ENCODE measurements at places on chromosomes 4 and X.

- DNase-seq = no peak
Observed at GRCh38 chr4:137367620-137368019, 164.7 kb downstream of the PCDH18 start.

- no peak for DNase-seq
Observed at GRCh38 chr4:6848717-6849305, 60.8 kb upstream of the TBC1D14 start.

GRCh38 chr4:189828081-189828697, 112.5 kb upstream of the FRG1 start:
- no peak for DNase-seq

DNA sequence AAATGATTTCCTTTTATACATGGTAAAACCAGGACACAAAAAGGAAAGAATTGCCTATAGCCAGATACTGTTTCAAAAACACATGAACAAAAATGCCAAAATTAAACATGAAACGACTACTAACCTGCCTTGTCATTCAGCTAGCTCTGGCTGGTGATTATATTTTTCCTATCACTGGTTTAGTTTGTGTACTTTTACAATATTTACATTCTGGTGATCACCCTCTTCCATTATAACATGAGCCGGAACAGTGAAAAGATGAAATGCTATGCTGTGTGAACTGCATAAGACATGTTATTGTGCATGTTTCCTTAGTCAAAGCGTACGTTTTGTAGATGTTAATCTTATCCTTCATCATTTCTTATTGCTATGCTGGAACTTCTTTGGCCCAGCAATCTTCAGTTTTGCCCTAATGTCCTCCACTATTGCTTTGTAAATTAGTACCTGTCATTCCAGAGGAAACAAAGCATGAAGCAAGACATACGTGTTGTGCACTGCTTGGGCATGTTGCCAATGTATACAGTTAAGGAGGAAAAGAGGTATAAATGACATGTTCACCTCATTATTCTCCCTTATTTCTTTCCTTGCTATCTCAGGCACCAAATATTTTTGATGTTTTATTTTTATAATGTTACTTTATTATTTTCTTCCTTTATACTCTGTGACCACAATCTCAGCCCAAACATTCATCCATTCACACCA, 386.3 kb downstream of the ARHGAP24 start:
- DNase-seq = no peak

GRCh38 chrX:8345473-8345872, 119.2 kb upstream of the VCX3B start:
- no peak for DNase-seq

DNA sequence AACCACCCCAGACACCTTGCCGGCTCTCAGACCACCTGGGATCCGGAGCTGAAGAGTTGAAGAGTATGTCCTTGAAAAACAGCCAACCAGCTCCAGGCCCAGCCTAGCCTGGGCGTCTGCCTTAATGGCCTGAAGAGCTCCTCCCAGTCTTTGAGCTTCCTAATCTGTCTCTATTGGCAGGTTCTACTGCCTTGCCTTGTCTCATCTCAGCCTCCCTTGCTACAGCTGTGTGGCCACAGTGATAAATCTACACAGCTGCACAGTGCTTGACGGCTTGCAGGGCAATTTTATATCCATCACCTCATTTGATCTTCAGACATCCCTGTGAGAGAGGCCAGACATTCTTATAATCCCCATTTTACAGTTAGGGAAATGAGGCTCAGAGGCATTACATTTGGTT, 19.9 kb downstream of the AWAT2 start:
- DNase-seq = no peak

- no peak for DNase-seq
Observed at GRCh38 chr4:112942997-112943396, 106.5 kb upstream of the ANK2 start.

DNA sequence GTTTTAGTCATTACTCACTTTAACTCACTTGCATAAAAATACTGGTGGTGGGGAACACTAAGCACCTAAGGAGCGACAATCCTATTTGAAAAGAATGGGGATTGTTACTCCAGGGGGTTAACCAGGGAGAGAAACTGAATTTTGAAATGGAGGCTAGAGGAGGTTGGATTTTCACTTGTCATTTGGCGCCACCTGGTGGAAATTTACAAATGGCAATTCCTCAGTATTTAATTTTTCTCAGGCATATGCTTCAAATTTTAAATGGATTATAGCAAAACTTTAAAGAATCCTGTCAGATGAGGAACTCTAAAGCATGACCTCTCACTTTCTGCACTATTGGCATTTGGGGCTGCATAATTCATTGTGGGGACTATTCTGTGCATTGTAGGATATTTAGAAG, 2.7 kb upstream of the GEMIN8 start:
- DNase-seq = no peak

GRCh38 chrX:32745323-32745722, 466.0 kb downstream of the DMD start:
- no peak for DNase-seq

DNA sequence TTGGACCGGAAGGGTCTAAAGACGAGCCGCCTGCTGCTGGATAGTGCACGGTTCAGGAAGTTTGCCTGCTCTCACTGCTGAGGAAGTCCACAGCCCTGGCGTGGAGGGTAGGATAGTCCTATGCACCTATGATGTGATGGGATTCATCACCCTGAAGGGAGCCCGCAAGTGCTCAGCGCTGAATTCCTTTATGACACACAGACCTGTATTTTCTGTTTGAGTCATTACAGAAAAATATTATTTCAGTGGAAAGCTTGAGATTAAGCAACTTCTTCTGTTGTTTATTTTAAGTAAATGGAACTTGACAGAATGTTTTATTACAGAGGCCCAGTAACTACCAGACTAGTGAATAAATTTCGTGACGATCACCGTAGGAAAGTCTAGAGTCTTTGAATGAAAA, 123.2 kb downstream of the TRIML1 start:
- DNase-seq = no peak

DNA sequence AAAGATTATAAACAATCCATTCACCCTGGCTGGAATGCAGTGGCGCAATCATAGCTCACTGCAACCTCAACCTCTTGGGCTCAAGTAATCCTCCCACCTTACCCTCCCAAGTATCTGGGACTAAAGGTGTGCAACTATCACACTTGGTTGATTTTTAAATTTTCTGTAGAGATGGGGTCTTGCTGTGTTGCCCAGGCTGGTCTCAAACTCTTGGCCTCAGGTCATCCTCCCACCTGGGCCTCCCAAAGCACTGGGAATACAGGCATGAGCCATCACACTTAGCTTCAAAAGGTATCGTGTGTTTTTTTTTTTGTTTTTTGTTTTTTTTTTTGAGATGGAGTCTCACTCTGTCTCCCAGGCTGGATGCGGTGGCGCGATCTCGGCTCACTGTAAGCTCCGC, 71.5 kb downstream of the FRYL start:
- no peak for DNase-seq

- DNase-seq = no peak
Observed at GRCh38 chrX:122622795-122623194, 561.3 kb upstream of the GRIA3 start.

All from left forelimb (tissue), 1 donor.